ENCODE measurements at places on chromosomes 4 and X.

DNA sequence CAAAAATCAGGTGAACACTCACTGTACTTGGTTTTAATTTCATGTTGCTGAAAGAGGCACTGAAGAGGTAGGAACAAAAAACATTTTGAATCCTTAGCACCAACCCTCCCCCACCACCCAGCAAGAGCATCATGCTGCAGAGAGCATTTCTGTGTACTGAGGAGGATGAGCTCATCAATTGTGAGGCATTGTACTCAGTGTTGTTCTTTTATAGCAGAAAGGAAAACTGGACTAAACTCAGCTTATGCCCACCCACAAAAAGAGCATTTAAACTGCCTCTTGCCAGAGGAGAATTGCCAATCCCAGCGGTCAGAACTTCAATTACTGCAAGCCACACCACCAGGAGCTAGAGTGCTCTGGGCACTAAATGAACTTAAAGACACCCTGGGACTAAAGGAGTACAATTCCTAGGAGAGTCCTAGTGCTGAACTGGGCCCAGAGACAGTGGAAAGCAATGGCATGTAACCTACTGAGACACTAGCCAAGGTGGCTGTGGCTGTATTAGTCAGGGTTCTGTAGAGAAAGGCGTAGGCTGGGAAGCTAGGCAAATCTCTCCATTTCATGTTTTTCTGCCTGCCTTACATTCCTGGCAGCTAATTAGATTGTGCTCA, 280.7 kb upstream of the KLHL4 start:
- no peak for DNase-seq

DNA sequence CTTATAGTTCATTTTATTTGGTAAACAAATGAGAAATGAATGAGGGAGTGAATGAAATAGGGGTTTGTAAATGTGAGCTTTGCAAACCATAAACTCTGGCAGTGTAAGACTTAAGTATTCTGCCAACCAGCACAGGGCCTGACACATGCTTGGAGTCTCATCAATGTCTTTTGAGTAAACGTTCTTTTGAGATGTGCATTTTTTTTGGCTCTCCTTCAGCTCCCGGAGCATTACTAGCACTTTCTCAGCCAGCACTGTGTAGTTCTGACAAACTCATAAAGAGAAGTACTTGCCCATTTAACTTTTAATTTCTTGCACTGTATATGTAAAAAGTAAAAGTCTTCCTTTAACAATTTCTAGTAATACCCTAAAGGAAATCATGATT, 245.3 kb downstream of the HS3ST1 start:
- no peak for DNase-seq

- peak; percentile 21 for DNase-seq
Observed at GRCh38 chr4:101418055-101418454, 70.7 kb upstream of the PPP3CA start.

DNA sequence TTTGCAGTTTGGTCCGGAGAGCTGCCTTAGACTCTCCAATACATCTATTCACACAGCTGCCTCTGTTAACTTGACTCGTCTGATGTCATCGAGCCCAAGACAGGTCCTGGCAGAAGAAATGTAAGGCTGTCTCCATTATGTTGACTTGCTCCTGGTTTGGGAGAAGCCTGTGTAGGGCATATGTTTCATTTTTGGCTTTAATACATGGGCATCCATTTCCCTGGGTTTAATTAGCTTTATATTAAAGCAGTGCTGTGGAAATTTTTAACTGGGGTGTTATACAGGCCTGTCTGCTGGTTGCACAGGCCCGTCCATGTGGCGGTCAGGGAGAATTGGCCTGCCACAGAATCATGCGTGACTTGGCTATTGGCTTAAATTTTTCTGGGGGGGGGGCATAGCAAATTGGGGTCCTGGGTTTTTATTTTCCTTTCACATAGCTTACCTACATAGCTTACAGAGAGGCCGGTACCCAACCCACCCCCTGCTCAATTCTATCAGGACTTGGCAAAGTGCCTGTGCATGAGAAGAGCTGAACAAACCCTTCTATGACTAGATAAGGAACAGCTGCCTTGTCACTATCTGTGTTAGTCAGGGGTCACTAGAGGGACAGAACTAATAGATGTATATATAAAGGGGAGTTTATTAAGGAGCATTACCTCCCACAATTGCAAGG, 123.5 kb upstream of the WDR1 start:
- DNase-seq = peak; percentile 38

GRCh38 chr4:25578432-25578831, 77.2 kb upstream of the SLC34A2 start:
- DNase-seq = no peak

GRCh38 chr4:8768357-8768999, 103.2 kb downstream of the HMX1 start:
- DNase-seq = no peak

DNA sequence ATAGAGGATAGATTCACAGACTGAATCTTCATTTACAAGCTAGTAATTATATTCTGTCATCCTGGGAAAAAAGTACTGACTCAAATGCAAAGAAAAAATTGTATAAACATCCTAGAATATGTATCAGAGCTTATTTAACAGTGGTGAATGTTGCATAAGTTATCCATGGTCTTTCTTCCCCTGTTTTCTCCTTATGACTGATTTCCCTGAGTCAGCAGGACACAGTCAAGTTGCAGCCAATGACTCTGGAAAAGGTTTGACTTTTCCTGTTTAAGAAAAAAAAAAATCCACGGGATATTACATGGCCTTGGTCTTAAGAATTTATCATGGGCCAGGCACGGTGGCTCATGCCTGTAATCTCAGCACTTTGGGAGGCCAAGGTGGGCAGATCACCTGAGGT, 36.5 kb downstream of the INPP4B start:
- DNase-seq = no peak

DNA sequence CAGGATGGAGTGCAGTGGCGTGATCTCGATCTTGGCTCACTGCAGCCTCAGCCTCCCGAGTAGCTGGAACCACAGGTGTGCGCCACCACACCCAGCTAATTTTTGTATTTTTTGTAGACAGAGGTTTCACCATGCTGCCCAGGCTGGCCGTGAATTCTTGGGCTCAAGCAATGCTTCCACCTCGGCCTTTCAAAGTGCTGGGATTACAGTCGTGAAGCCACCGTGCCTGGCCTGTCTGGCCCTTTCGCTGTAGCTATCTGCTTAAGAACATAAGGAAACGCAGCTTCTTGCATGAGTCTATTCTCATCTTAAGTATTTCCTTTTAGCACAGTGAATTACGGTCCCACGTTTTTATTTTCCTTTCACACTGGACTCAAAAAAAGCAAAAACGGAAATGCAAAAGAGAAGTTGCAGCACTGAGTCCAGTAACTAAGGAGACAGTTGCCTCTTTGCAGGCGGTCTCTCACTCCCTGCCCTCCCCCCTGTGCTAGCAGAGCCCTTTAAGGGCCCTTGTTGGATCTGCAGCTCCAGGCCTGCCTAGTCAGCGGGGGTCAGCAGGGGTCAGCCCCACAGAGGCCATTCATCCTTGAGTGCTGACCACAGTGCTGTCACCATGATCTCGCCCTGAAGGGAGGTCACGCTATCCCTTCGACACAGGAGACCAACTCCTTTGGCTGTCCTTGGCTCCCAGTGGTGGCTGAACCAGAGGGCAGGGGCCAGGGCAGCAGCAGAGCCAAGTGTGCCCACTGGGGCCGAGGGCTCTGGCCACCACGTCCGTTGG, 21.8 kb upstream of the TBC1D14 start:
- no peak for DNase-seq

DNA sequence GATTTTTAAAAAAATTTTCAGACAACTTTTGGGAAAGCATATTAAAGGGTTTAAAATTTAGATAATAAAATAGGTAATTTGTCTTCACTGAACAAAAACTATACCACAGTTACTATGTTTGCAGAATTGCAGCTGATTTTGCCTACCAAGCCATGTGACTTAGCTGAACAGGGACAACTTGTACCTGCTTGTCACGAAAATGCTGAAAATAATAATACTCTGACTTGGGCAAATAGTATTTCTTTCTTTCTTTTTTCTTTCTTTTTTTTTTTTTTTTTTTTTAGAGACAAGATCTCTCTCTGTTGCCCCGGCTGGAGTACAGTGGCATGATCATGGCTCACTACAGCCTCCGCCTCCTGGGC, 225.2 kb upstream of the PPP1R2C start:
- DNase-seq = no peak

- DNase-seq = no peak
Observed at GRCh38 chrX:70176938-70177533, at the start of gene DGAT2L6. Gene DGAT2L6 (plus strand): TSS chrX:70177483. CDS start chrX:70177583, 100 bp downstream.

DNA sequence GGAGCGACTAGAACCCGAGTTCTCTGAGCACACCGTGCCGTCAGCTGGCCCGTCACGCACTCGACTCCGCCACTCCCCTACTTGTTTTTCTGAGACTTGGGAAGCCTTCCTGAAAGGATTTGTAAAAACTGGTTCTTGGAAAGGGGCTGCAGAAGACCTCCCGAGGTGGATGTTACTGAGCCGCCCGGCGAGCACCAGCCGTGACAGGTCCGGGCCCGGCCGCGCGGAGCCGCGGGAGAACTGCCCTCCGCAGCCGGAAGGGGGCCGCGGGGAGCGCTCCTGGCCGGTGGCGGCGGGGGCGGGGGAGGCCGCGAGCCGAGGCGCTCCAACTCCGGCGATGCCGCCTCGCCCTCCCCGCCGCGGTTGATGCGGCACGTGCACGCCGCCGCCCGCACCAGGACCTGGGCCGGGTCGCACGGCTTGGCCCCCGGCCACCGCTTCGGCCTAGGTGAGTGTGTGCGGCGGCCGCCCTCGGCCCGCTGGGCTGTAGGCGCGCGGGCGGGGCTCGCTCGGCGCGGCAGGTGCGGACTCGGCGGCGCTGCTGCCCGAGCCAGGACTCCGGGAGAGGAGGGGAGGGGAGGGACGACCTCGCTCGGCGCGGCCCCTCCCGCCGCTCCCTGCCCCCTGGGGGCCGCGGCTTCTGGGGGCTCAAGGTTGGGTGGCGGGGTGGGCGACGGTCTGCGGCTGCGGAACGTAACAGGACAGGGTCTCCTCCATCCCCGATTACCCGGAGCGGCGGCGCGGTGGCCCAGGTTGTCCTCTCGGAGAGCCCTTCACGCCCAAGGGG, 1.7 kb downstream of the SPRY1 start:
- no peak for DNase-seq

DNA sequence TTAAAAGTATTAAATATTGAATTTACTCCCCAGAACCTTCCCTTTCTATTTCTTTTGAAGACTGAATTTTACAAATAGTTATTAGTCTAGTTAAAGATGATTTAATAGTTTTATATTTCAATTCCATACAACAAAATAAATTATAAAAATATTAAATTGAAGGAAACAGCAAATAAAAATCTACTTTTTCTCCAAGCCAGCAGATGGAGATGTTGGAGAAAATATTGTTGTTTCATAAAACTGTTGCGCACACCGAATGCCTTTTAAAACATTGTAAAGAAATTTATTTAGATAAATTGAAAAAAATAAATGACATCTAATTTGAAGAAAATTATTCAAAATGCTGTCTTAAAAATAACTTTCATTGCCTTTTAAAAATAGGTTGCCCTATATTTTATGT, 5.5 kb downstream of the GRIA2 start:
- DNase-seq = no peak

DNA sequence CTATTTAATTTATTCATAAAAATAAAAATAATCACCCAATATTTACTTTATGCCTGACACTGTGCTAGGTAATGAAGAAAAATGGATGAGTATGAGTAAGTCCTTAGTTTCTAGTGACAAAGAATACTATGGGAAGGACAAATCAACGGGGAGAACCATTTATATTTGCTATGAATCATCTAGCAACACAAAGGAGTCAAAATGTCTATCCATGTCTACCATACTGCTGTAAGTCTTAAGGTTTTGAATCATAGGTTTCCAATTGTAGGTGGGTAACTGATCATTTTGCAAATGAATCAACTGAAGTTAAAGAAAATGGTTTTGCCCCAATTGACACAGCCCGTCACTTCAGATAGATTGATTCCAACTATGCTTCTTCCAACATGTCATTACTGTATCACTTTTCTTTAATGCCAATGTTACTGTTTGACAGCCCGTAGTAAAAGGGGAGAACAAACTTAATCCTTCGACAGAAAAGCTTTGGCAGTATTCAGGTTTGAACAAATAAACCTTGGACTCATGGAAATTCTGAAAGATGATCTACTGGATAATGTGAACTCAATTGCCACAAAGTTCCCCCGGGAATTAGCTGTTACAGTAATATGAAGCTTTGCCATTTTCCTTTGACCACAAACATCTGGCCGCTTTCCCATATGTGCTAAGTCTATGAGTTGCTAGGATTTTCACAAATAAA, 3.2 kb downstream of the TDO2 start:
- DNase-seq = no peak

GRCh38 chr4:99652596-99653436, 4.8 kb downstream of the C4orf54 start:
- no peak for DNase-seq

GRCh38 chr4:152448854-152449253, 87.0 kb downstream of the FBXW7 start:
- DNase-seq = no peak

DNA sequence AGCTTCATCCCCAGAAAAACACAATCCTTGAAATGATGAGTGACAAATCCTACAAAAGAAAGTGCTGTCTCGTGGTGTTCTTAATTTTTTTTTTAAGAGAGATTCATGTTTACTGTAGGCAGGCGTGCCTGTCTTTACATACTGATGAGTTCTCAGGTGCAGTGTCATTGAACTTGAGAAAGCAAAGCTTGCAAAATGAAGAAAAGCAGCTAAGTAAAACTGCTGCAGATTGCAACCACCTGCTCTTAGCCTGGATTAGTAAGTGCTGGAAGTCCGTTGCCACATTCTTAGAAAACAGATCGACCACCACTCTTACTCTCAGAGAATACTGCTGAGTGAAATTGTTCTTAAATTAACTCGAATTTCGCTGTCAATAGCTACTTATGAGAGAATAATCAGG, 854.6 kb downstream of the TRIML1 start:
- DNase-seq = no peak

DNA sequence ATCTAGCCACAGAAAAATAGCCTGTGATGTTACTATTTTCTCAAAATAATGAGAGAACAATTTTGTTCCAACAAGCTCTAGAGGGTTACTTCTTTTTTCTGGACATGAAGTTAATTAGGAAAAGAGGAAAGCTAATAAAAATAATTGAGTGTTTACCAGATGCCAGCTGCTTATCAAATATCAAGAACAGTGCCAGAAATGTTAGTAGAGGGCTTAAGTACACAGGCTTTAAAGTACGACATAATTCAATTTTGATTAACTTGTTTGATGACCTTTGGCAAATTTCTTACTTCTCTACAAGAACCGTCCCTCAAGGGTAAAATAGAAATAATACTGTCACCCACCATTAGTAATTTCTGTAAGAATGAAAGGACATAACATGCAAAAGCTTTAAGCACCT, 977.0 kb downstream of the FSTL5 start:
- DNase-seq = no peak
